ENCODE measurements at places on chromosomes 7 and 10.

DNA sequence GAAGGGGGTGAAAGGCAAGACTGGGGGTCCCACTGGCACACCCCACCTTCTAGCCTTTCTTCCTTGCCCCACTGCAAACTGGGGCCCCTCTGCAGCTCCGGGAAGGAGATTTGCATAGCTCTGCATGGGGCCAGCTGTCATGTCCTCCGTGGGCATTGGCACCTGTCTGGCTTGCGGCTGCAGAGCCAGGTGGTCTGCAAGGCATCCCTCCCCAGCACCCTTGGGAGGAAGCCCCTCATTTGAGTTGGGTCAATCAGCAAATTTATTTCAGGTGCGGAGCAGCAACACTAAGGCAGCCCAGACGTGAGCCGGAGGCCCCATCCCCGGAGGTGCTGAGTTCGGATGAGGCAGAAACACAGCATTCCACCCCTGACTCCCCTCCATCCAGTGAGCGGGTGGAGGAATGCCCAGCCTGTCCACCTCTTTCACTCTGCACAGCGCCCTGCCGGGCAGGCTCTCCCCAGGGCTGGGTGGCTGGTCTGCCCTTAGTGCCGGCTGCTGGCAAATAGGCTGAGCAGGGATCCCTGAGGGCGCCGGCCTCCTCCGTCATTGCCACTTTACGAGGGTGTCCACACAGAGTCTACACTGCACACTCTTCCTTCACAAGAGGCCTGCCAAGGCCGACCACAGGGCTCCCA is 143.2 kb downstream of the TCERG1L start:
- DNase-seq = no peak

DNA sequence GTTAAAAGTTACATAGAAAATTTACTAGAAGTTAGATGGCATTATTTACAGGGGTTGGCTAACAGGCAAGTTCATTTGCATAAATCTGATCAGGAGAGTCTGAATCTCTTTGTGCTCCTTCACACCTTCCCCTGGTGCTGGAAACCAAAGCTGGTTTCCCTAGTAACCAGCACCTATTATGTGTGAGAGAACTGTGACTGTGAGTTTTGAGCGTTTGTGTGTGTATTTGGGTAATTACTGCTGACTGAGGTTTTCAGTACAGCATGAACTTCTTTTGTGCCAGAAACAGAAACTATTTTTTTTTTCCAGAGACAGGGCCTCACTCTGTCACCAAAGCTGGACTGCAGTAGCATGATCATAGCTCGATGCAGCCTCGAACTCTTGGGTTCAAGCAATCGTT is 10.3 kb upstream of the IFIT1B start:
- no peak for DNase-seq

GRCh38 chr7:41113719-41114118 is 589.2 kb downstream of the INHBA start:
- no peak for DNase-seq

DNA sequence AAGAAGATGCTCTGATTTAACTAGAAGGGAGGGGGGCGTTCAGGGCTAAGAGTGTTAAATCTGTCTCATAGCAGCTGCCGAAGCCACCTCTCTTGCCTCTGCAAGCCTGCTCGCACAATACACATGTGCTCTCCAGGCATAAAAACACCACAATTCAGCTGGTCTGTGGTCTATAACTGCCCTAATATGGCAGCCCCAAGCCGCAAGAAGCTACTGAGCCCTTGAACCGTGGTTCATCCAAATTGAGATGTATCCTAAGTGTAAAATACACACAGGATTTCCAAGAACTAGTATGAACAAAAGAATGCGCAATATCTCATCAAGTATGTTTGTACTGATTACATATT is 70.8 kb upstream of the FGFR2 start:
- no peak for DNase-seq

- no peak for DNase-seq
Observed at GRCh38 chr10:113169111-113169510, 219.1 kb downstream of the TCF7L2 start.

DNA sequence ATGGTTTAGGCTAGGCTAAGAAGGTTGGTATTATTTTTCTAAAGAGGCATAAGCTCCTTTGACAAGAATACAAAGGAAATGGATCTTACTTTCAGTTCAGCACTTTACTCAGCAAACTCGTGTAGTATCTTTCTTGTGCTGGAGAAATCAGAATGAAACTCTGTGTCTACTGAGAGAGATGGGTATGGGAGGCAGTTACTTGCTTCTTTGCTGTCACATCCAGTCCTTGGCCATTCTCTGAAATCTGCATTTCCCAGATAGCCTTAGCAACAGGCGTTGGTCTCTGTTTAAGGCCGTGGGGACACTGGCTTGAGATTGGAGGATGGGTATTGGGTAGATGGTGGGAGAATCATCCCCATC is 180.5 kb downstream of the NRP1 start:
- no peak for DNase-seq

GRCh38 chr7:40721342-40721949 is 586.6 kb downstream of the SUGCT start:
- peak; percentile 41 for DNase-seq

DNA sequence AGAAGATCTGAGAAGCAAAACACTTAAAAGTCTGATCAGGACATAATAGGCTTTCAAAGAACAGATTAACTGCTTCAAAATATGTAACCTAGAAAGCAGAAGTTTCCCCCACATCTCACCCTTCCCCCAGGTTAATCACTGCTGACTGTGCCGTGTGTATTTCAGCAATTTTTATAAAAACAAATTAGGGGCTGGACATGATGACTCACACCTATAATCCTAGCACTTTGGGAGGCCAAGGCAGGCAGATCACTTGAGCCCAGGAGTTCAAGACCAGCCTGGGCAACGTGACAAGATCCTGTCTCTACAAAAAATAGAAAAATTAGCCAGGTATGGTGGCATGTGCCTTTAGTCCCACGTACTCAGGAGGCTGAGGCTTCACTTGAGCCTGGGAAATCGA is 67.6 kb upstream of the GATA3 start:
- DNase-seq = no peak

DNA sequence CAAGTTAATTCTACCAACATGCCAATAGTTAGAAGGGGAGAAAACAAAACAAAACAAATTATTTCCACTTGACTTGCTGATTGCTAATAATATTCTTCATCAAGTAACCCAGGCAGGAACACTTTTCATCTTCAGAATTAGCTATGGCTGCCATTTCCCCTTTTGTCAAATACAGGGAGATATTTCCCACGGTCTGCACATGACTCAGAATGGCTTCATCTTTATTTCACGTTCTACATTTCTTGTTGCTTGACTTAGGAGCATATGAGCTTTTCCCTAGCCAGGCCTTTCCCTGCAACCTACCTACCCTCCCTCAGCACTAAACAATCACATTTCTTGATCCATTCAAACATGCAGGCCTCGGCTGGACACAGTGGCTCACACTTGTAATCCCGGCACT is 6.5 kb downstream of the CPVL start:
- no peak for DNase-seq

DNA sequence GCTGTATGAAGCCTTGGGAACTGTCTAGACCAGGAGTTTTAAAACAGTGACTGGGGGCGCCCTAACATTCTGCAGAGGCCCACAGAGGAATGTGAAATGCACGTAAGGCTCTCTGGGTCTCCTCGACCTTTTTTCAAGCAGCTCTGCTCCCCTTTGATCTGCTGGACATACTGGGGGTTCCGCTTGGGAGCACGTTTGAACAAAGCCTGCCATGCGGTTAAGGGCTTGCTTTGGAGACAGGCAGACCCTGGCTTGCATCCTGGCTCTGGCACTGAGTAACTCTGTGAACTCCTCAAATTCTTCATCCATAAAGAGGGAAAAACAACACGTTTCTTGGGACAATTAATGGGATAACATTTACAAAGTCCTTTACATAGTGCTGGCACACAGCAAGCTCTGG is 7.8 kb downstream of the BEND7 start:
- no peak for DNase-seq

DNA sequence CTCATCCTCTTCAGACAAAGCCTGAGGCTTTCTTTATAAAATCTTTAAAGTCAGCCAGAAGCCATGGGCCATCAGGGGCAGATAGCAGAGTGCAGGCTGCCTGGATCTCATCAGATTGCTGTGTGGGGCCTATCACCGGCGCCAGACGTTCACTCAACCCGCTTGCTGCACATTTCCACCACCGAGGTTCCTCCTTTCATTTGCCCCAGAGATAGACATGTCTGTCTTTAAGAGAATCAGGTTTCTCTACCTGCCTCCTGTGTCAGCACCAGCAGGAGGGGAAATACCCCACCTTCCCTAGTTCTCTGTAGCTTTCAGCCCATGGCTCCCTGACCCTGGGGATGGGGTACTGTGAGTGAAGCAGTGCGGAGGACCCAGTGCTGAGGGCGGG is 22.0 kb downstream of the SLC18A2 start:
- no peak for DNase-seq

- no peak for DNase-seq
Observed at GRCh38 chr7:149846436-149847046, 8.4 kb downstream of the ZNF862 start.

DNA sequence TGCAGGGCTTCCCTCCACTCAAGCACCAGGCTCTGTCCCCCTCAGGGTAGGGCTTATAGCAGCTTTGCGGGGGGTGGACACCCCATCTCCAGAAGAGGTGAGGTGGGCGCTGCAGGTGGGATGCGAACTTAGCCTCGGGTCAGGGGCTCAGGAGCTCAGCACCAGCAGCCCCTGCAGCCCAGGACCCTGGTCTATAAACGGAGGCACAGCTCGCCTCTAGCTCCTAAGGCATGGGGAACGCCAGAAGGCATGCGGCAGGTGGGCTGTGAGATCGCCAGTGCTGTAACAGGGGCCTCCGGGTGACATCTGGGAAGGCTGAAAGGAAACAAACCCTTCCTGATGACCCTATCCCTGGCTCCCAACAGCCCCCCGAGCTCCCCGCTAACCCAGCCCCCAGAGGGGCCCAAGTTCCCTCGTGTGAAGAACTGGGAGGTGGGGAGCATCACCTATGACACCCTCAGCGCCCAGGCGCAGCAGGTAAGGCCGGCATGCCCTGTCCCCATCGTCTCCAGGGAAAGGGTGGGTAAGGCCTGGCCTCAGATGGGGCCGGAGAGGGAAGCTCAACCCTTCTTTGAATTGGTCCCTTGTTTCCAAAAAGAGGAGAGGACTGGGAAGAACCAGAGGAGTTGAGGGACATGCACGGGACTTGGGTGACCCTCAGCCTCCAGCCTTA is 4.2 kb downstream of the NOS3 start:
- no peak for DNase-seq

- no peak for DNase-seq
Observed at GRCh38 chr10:33739031-33739430, 404.6 kb upstream of the NRP1 start.

DNA sequence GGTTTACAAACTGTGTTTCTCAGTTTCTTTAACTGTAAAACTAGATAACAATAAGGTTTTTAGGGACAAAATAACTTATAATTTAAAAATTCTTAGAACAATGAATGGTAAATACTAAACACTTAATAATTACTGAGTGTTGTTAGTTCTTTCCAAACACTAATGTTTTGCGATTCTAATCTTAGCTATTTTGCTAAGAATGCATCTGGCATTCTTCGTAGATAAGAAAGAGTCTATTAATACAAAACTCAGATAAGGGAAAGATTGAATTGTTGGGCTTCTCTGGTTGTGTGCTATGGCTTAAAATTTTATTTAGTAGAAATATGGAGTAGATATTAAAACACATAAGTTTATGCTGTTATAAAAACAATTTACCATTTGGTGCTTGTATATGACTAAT is 45.4 kb downstream of the TMEM229A start:
- DNase-seq = no peak

- DNase-seq = peak; percentile 31
Observed at GRCh38 chr7:43220250-43220649, 107.8 kb downstream of the HECW1 start.
